ENCODE measurements at places on chromosomes 3 and 15.

GRCh38 chr15:32659340-32660155 is 18.0 kb downstream of the SCG5 start:
- DNase-seq: no peak

DNA sequence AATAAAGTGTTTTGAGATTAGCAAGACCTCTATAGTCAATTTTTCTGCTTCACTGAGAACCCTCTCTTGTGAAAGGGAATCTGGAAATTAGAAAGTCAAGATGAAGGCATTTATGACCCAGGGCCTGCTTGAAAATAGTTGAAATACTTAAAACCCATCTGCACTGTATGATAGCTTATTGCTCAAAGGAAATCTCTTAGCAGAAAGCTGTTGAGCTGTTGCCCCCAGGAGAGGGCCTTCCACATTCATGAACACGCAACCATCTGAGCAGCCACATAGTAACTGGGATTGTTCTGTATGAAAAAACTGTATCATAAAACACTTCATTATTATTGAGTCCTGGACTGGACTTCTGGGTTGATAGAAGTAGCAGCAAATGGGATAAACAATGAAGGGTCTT is 106.4 kb upstream of the PTX3 start:
- no peak for DNase-seq

DNA sequence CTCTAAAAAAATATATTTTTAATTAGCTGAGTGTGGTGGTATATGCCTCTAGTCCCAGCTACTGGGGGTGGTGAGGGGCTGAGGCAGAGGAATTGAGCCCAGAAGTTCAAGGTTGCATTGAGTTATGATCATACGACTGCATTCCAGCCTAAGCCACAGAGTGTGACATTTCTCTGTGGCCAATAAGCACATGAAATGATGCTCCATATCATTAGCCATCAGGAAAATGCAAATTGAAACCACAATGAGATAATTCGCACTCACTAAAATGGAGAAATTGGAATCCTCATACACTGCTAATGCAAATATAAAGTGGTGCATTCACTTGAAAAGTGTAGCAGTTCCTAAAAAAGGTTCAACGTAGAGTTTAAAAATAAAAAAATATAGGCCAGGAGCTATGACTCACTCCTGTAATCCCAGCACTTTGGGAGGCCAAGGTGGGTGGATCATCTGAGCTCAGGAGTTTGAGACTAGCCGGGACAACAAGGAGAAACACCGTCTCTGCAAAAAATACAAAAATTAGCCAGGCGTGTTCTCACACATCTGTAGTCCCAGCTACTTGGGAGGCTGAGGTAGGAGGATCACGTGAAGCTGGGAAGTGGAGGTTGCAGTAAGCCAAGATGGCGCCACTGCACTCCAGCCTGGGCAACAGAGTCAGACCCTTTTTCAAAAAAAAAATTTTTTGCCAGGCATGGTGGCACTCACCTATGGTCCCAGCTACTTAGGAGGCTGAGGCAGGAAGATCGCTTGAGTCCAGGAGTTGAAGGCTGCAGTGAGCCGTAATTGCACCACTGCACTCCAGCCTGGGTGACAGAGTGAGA is 35.2 kb downstream of the IFT122 start:
- DNase-seq: no peak

DNA sequence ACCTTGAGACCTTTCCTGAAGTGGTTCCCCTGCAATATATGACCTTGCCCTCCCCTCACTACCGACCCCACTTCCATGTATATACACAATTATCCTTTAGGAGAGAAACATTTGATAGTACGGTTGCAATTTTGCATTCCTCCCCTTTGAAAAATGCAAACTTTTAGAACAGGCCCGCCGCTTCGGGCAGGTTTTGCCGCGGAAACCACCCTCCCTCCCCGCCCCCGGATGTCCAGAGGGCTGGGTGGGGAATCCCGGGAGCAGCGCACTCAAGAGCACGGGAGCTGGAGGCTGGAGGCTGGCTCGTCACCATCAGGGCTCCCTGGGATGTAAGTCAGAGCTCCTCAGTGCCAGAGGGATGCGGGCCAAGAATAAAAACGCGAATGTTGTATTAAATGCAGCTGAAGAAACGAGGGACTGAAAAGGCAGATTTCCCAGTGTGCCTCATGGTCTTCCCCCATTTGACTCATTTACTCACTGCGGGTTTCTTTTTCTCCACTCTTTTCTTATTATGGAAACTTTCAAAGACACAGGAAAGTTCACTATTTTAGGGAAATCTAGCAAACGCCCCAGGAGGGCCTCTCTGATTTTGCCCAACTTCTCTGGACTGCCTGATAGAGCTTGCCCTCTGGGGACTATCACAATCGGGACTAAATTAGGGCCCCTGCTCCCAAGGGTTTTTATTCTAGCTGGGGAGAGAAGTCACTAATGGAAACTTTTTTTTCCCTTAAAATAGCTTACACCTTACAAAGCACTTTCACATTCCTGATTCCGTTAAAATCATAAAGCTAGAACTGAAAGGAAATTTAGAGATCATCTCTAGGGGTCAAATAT is 2.9 kb upstream of the USP3 start:
- DNase-seq: no peak

DNA sequence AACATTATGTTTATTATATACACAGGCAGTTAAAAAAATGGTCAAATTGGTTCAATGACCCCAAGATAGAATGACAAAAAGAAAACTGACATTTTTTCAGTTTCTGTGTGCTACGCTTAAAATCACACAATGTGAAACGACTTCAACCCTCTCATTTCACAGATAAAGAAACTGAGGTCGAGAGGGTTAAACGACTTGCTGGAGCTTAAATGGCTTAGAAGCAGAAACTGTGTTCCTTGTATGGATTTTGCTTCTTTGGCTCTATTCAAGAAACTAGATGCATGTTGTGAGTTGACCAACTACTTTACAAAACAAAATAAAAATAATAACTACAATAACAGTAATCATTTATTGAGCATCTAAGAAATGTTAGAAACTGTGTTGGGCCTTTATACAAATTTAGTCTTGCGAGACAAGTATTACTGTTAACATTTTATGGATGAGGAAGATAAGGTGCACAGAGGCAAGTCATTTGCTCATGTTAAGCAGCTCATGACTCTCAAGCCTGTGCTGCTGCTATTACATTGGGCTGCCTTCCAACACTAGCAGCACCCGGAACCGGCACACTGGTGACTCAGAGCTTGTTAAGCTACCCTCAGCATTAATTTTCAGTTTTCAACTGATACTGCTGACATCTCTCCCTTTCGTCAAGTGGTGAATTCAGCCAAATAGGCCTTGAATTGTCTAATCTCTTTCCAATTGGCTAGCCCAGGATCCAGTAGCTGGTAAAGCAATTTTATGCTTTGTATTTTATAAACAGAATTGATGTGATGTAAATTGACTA is 487.6 kb downstream of the NAALADL2 start:
- DNase-seq: peak; percentile 98

GRCh38 chr15:29968099-29968894 is 114.5 kb upstream of the GOLGA8J start:
- DNase-seq: no peak

- DNase-seq: peak; percentile 59
Measured at GRCh38 chr15:78208887-78209645, 25.3 kb downstream of the ACSBG1 start.

DNA sequence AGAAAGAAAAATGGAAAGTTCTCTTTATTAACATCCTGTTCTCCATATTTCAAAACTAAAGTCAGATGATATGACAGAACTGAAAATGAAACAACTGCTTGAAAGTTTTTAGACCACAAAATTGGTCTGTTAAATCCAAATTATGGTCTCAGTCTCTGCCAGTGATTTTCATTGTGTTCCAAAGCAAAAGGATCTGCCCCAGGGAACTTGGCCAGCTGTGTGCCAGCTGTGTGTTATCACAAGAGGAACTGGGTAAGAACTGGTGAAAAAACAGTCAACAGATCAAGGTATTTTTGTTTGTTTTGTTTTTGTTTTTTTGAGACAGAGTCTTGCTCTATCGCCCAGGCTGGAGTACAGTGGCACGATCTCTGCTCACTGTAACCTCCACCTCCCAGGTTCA is 323.3 kb downstream of the CTNNB1 start:
- no peak for DNase-seq
